ENCODE measurements at places on chromosomes 2 and 18. TPM values are rescaled to one million over a fixed set of nuclear protein-coding genes. Genes with fewer than 3 reads are reported as not detected.

Gene SPATA3
- not detected for total RNA-seq

GRCh38 chr2:96816836-96817702 is 1.0 kb downstream of the CNNM3 start:
- DNase-seq: no peak

- DNase-seq: no peak
Observed at GRCh38 chr2:157559061-157559460, 69.6 kb downstream of the ACVR1C start.

Gene FIGLA
- not detected for total RNA-seq

DNA sequence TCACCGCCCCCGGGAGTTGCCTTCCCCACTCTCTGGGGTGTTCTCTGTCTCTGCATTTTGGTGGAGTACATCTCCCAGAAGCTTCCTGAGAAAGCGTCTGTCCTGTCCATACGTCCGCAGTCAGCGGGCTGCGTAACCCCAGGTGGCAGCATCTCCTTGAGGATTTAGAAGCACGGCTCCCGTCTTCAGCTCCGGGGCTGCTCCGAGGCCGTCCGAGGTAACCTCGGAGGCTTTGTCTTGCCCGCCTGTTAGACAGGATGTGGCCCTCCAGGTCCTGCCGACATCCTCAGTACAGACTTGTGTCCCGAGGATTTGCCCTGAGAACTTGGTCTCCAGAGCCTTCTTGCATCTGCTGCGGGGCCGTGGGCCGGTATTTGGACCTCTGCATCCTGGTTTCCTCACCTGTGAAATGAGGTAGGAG is 58.4 kb downstream of the CTDP1 start:
- no peak for DNase-seq

DNA sequence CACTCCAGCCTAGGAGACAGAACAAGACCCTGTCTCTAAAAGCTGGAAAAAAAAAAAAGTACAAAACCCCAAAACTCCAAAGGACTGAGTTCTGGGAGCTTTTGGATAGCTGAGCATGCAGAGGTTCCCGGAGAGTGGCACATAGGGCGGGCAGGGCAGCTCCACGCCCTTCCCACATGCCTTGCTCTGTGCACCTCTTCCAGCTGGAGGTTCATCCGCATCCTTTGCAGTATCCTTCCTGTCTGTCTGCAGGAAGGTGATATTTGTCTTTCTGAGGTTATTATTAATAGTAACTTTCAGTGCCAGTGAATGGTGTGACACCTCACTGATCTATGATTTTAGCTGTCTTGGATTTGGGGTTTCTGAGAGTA is 70.2 kb downstream of the INPP4A start:
- no peak for DNase-seq

GRCh38 chr2:108171657-108172056 is 68.1 kb upstream of the SULT1C3 start:
- DNase-seq: no peak

Gene GLI2
- total RNA-seq: 3.5 TPM

GRCh38 chr18:58867281-58867961 is 2.7 kb downstream of the ZNF532 start:
- no peak for DNase-seq

- no peak for DNase-seq
Observed at GRCh38 chr2:231356466-231356844, 39.1 kb upstream of the B3GNT7 start.

Gene RAB11FIP5
- total RNA-seq: 28.6 TPM

DNA sequence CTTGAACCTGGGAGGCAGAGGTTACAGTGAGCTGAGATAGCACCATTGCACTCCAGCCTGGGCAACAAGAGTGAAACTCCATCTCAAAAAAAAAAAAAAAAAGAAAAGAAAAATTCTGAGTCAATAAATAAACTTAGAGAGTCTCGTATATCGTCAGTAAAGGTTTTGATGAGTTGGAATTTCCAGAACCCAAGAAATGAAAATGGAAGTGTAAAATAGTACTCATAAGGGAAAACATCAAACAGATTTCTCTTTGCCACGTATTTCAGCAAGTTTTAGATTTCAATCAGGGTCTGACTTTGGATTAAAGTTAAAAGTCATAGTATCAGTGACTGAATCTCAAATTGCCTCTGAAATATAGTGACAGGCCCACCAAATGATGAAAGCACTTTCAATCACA is 71.4 kb upstream of the SPOPL start:
- no peak for DNase-seq

Gene GALNT13
- total RNA-seq: 0.55 TPM

GRCh38 chr18:25759111-25759510 is 331.3 kb downstream of the SS18 start:
- DNase-seq: no peak

DNA sequence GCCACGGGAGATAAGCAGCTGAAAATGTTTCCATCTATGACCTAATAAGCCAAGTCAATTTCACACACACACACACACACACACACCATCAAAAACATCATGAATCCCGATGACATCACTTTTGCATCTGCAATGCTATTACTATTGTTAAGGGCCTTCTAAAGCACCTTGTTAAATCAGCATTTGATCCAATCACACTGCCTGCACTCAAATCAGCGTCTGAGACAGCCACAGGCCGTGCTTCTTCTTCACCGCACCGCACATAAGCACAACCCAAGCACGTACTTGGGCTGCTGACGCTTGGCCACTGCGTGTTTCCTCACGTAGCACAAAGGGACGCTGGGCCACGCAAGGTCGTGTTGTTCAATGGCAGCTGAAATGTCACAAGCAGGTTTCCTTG is 15.8 kb upstream of the MTCL1 start:
- no peak for DNase-seq

Gene COL4A3
- total RNA-seq: 8.0 TPM

DNA sequence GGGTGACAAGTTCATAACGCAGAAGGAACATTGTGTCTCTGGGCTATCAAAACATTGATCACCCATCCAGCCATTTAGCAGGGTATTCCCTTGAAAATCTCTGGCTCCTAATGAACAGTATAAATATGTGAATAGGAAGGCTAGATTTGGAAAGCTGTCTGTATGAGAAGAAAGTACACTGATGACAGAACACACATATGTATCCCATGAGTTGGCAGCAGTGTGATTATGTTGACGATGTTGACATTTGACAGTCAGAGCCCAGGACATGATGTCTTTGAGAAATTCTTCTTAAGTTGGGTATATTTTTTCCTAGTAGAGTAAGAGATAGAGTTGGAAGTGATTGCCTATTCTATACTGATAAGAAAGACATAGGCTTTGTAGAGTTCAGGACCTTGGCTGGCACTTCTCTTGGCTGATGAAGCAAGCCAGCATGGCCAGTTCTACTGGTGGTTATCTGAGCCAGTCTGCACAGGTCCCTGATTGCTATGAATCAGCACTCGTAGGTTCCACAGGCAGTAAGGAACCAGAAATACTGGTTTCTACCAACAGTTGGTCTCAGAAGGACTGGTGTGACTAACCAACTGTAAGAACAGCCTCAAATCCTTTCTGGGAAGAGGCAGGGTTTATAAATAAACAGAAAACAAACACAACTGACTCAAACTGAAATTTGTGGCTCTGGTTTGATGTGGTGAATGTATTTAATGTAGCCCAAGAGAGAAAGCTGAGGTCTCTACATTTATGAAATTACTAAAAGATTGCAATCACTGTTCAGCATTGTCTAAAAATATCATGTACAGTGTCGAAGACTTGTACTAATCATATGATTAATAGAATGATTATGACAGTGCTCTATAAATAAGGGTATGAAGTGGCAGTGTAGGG is 43.9 kb upstream of the RAPH1 start:
- DNase-seq: no peak

- no peak for DNase-seq
Observed at GRCh38 chr2:55025627-55026026, 24.6 kb downstream of the RTN4 start.

- DNase-seq: no peak
Observed at GRCh38 chr18:28115149-28115550, 61.8 kb downstream of the CDH2 start.

Gene POTEE
- total RNA-seq: 0.16 TPM

DNA sequence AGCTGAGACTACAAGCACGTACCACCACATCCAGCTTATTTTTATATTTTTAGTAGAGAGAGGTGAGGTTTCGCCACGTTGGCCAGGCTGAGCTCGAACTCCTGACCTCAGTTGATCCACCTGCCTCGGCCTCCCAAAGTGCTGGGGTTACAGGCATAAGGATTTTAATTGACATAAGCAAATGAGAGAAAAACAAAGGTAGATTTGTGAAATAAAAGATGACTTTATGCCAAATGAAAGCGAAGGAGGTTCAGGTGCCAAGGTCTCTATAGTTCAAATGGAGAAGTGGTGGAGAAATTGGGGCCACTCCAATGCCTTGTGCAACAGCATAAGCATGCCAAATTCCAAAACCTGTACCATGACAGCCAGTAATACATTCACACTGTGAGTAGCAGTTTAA is 180.6 kb downstream of the MREG start:
- DNase-seq: no peak

DNA sequence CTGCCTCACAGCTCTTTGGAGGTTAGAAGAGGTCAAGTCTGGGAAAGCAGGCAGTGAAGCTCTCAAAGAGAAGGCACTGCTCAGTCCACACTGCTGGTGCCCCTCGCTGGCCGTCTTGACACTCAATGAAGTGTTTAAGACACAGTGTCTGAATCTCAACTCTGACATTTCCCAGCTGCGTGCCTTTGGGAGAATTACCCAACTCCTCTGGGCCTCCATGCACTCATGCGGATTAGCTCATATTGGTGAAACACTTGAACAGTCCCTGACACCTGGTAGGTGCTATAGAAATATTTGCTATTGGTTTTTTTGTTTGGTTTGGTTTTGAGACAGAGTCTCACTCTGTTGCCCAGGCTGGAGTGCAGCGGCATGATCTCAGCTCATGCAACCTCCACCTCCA is 281.0 kb downstream of the SRBD1 start:
- DNase-seq: no peak

DNA sequence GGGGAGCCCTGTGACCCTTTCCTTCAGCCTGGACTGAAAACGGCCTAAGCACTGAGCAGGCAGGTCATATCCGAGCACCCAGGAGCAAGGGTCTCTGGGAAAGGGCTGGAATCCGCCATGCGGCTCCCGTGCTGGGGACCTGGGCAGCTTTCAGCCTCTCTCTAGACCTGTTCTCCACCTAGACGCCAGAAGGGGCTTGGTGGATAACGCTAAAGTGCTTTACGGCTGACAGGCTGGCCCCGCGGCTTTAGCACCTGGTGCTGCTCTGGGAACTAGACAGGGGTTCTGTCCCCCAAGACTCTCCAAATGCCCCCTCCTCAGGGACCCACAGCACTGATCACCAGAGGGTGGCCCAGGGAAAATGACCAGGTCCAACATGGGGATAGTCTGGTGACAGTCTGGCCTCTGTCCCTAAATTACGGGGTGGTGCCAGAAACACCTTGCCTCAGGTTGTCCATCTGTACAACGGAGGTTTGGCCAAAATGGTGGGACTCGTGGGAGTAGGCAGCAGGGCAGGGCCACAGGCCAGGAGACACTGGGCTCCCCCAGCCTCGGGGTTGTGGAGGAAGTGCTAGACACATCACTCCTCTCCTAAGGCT is 13.0 kb downstream of the SDC1 start:
- DNase-seq: no peak

Gene OBSL1
- total RNA-seq: 150 TPM

- DNase-seq: no peak
Observed at GRCh38 chr2:175064797-175065196, 59.6 kb upstream of the CHN1 start.

Gene HYCC2
- 4.8 TPM for total RNA-seq

Gene EMX1
- total RNA-seq: 0.31 TPM

GRCh38 chr2:101113441-101114267 is 37.5 kb downstream of the TBC1D8 start:
- DNase-seq: no peak

DNA sequence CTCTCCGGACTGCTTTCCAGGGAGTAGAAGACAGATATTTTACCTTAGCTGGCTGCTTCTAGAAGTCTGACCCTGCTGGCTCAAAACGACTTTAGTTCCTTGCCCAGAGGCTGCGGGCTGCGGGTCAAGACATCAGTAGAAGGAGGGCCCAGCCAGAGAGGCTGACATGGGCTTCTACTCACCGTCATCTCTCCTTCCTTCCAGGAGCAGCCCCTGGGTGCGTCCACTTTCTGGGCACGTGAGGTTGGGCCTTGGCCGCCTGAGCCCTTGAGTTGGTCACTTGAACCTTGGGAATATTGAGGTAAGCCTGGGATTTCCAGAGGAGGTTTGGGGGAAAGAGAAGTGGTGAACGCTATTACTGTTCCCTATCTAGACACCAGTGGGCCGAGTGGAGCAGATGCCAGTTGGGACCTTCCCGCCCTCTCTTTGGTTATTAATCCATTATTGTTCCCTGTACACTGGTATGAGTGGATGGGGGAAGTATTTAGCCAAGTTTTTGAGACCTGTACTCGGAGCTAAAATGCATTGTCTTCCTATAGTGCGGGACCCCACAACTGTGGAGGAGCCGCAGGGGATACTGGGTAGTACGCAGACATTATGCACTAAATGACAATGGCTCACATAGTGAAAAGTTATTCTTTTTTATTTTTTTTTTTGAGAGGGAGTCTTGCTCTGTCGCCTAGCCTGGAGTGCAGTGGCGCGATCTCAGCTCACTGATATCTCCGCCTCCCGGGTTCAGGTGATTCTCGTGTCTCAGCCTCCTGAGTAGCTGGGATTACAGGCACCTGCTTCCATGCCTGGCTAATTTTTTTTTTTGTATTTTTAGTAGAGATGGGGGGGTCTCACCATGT is 26.3 kb upstream of the CASP8 start:
- DNase-seq: no peak

- DNase-seq: no peak
Observed at GRCh38 chr2:24493713-24494112, 2.7 kb downstream of the NCOA1 start.

GRCh38 chr2:223026357-223027110 is 25.5 kb upstream of the KCNE4 start:
- DNase-seq: no peak

Gene ITSN2
- total RNA-seq: 40.1 TPM

DNA sequence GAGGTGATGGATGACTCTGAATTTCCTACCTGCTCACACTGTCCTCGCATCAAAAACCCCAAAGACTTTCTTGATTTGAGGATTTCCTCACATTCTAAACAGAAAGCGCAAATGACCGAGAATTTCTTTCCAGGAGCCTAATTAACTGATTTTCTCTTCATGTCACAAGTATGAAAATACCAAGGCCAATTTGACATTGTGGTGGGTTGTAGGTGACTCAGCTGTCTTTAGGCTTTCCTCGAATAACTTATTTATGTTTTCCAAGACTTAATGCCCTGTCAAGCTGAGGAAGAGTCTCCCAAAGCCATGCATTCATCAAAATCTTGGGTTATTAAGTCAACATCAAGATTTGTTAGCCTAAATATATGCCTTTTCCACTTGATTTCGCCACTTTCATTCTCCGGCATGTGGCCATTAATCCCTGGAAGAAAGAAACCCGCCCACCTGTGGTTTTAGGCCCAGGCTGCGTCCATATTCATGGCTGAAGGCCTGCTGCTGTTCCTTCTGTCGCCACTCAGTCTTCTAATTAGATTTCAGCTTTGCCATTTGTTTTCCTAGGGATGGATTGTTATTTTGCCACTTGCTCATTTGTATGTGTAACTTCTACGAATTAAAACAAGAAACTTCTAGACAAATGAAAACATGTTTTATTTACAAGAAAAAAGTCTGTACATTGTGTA is 84.9 kb downstream of the ST6GAL2 start:
- no peak for DNase-seq

Gene BMP10
- 1.9 TPM for total RNA-seq

Data from right atrium auricular region (tissue), 2 donors.